Caudate nucleus (tissue), 63 donors: ENCODE measurements at places on chromosomes 12 and 14.

DNA sequence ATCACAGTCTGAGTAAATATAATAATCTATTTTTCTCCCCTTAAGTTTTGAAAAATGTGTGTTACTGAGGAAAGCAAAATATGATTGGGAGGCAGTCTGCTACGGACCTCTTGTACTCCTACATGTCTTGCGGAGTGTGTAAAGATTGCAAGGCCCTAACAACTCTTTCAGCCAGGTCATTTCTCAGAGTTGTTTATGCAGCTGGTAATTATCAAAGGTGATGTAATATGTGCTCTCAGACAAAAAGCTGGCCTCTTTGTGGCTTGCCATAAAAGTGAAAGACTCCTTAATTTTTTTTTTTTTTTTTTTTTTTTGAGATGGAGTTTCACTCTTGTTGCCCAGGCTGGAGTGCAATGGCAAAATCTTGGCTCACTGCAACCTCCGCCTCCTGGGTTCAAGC lies 40.5 kb upstream of the MON2 start:
- DNase-seq = no peak

- no peak for DNase-seq
Measured at GRCh38 chr14:31051023-31051422, 24.8 kb upstream of the STRN3 start.

DNA sequence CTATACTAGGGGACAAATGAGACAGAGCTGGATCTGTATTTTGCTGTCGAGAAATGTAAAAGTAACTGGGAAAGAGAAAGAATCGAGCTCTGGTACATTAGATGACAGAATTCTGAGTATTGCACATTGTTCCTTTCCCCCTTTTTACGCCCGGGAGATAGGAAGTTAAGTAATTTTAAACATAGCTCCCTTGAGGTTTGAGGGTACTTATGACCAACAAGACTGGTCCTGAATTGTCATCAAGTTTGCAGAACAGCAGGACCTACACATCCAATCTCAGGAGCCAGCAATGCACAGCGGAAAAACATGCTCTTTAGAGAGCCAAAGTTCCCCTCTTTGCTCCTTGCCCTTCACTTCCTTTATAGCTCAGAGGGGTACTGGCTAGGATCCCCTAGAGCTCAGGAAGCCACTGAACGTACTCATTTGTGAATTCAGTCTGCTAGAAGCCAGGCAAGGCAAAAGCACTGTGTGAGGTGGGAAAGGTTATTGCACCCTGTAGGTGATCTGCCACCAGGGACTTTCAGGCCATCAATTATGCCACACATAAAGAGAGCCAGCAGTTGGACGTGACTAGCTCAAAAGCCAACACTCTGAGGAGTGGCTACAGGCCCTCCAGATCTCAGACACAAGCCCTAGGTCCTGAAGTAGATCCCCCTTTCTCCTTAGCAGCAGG lies 333.8 kb downstream of the KCNH5 start:
- DNase-seq = no peak

DNA sequence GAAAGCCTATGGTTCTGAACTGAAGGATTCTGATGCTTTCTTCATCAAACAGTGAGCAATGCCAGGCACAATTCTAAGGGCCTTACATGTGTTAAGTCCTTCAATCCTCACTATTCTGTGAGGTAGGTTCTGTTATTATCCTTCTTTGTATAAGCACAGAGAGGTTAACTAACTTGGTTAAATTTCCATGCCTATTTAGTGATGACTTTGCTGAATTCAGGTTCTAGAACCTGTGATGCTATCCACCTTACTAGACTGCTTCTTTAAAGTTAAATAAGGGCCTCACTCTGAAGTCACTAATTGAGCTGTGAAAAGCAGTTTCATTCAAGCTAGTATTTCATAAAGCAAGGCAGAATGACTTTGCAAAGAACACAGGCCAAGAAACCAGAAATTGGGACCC lies 138.9 kb upstream of the PARP11 start:
- no peak for DNase-seq

DNA sequence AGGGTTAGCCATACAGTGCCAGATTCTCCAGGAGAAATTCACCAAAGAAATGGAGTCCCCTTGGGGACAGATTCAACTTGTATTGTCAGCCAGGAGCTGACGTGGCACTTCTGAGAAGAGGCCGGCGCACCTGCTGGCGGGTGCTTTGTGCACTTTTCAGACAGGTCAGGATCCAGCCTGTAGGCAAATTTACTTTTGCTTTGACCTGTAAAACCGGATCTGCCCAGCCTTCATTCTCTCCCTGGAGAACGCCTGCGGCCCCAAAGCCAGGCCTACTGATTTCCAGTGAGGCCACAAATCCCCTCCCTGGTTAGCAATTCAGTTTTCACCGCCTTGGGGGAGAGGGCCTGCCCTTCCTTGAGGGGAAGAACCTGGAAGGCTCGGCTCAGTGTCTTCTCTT lies 17.4 kb downstream of the P2RX4 start:
- DNase-seq = no peak

GRCh38 chr14:104804481-104805325 lies 3.8 kb downstream of the ZBTB42 start:
- DNase-seq = no peak

- DNase-seq = no peak
Measured at GRCh38 chr14:89388853-89389252, 28.2 kb downstream of the FOXN3 start.

DNA sequence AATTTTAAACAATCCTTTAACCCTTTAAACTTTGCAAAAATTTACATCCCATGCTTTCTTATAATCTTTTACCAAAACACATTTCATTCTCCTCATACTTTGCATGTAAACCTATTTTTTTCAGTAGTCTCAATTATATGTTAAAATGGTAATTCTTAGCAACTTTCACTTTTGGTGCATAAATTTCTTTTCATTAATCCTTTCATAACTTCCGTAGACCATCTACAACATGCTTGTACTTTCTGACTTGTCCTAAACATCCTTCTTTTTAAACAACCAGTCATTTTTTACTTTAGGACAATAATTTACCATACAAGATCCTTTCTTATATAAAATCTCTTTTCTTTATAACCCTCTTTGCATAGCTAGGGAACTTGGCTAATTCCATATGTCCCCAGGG lies 19.5 kb downstream of the CCDC91 start:
- no peak for DNase-seq

DNA sequence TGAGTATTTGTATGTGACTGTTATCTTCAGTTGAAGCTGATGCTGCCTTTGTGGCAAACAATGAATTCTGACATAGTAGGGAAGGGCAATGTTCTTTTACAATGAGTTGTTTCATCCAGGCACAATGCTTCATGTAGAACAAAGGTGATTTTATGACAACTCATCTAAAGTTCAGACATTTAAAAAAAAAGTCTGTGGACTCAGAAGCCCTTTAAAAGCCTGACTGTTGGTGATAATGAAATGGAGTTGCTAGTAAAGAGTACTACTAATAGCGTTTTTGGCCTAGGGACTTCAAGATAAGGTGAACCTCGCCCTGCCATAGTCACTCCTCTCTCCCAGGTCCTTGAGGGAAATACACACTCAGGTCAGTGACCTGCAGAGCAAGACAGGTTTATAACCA lies 105.1 kb downstream of the AKAP6 start:
- no peak for DNase-seq

GRCh38 chr12:49875115-49875720 lies 28.5 kb downstream of the FAIM2 start:
- DNase-seq = peak; percentile 39

DNA sequence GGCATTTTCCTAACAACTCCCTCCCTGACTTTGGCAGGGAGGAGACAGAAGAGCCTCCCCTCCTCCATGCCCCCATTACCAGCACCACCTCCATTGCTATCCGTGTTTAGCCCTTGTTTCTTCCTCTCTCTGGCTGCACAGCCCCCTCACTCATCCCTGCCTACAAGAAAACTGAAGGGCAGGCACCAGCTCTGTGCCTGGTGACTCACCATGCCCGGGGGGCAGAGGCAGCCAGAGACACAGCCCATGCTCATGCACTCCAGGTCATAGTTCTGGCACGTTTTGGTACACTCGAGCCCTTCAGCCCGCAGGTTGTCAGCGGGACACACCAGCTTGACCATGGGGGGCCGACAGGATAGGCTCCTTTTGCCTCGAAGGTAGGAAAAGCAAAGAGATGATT lies 80.4 kb downstream of the VWF start:
- no peak for DNase-seq

- no peak for DNase-seq
Measured at GRCh38 chr12:5096241-5096924, 52.7 kb downstream of the KCNA5 start.

DNA sequence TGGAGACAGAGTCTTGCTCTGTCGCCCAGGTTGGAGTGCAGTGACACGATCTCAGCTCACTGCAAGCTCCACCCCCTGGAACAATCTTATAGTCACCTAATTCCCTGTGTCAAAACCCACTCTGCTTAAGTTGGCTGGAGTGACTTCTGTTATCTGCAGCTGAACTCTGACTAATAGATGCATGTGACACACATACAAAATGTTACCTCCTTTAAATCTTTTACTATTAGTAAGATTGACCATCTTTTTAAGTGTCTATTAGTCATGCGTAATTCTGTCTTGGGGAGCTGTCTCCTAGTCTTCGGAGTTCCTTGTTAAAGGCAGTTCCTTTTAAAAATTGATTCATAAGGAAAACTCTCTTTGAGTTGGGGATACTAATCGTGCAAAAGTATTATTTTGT lies 7.4 kb downstream of the IFI27L1 start:
- no peak for DNase-seq

- DNase-seq = no peak
Measured at GRCh38 chr14:51518711-51519110, 133.0 kb upstream of the FRMD6 start.

DNA sequence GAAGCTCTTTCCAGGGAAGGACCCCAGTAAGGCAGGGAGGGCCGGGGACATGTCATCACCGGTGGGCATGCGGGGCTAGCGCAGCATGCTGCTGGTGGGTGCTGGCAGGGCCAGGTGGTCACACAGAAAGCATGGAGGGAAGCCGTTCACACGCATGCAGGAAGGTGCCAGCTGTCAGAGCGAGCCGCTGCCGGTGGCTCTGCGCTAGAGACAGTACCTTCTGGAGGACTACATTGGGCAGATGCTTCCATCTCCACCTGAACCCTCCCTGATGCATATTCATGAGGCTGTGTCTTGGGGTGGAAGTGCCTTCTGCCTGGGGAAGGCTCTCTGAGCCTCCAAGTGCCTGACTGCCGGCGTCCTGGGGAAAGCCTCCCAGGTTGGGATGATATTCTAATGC lies 203.8 kb downstream of the CALM1 start:
- no peak for DNase-seq

DNA sequence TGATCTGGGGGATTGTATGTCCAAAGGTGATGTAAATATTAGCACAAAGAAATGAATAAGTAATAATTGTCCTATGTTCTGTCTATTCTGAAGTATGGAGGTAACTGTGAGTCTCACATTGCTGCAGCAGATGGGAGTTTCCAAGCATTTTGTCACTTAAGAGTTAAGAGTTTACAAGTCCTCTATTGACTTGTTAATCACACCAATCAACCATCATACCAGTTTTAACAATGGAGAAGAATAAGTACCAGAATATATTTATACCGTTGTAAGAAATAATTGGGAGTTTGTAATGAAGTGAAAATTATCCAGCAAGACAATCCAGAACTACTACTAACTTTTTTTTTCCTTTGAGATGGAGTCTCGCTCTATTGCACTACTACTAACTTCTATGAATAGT lies 139.1 kb downstream of the MDGA2 start:
- DNase-seq = no peak

GRCh38 chr12:701896-702539 lies 38.8 kb upstream of the NINJ2 start:
- DNase-seq = peak; percentile 73

DNA sequence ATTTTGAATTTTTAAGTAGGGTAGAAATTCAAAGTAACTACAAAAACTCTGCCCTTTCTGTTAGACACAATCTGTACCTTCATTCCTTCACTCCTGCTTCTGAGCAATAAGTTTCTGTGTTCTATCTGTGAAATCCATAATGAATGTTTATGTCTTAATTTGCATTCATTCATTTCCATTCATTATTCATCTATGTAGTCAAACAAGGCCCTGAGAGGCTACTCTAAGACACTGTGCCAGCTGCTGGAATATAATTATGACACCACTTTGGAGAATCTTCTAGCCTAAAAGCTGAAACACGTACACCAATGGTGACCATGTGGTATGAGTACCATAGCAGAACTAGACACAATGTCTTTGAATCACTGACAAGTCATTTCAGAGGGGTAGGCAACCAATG lies 199.9 kb upstream of the FAR2 start:
- DNase-seq = no peak

DNA sequence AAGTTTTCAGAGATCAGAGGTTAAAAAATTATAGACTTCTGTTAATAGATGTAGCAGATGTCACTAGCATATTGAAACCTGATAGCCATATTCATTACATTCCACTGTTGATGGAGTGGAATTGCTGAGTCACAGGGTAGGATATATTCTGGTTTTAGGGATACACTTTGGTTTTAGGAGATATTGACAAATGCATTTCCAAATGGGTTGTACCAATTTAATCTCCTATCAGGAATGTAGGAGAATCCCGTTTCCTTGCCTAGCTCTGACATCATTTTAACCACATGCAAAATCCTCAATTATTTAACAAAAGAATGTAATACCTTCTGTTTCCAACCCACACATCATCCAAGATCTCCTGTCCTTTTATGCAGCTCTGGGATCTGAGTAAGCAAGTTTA lies 30.7 kb upstream of the ESR2 start:
- no peak for DNase-seq

GRCh38 chr14:58282925-58283593 lies 15.3 kb upstream of the ARID4A start:
- DNase-seq = no peak
